SJSA1 (cell line): ENCODE measurements at places on chromosomes 6 and 20.

DNA sequence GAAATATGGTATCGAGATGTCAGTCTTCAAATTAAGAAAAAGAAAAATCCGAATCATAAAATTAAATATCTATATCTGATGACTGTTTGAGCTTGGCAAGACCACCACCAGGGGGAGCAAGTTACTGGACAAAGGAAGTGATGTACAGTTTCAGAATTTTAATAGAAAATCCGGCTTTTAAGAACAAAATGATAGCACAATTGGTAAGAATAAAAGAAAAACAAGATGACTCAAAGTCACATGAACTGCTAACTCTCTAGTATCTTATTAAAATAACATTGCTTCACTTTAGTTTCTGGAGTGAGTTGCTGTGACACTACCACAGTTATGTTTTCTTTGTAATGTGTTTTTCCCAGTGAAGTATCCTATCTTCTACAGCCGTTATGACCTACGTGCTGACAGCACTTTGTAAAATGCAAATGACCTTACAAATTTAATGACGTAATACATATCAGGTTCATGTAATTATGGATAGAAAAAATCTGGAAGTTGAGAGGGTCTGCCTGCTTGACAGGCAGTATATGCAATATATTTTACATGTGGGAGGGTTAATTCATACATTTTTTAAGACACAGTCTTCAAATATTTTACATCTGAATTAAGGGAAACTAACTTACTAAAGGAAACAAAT lies 405.3 kb upstream of the HS3ST5 start:
- no peak overlapping the region for H3K4me3 ChIP-seq
- H3K36me3 ChIP-seq = no peaks in the 10 kb centered on the region
- no peaks in the 10 kb centered on the region for H3K4me1 ChIP-seq

DNA sequence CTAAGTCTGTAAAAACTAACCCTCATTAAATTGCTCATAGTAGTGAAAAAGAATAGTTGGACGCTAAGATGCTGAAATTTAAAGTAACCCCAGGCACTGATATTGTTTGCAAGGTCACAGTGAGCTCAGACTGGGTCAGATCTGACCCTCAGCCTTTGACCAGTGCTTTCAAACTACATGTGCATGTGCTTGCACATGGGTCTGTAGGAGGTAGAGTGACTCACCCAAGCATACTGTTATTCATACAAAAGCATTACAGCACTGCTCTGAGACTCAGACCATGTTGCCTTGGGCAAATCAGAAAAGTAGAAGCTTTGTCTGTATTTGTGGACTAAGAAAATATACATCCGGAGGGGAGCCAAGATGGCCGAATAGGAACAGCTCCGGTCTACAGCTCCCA lies 326.4 kb upstream of the MARCKS start:
- no peaks in the 10 kb centered on the region for H3K36me3 ChIP-seq
- no peak overlapping the region for H3K4me3 ChIP-seq
- H3K4me1 ChIP-seq = peaks cover 8% of the 10 kb centered on the region
- DNase-seq = peak; percentile 39

DNA sequence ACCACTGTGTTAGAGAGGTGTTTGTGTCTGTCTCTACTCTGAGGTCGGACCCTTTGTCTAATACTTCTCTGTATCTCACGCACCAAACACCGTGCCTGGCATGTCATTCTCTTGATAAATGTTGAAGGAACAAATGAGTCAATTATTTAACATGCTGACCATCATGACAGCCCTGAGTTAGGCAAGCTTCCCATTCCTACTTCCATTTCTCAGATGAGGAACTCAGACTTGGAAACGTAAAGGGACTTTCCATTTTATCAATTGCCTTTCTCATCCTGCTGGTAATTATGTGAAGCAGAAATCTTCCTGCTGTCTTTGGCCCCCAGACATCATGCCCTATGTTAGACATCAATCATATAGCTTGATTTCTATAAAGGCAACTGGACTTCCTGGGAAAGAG lies 227.0 kb upstream of the ECI2 start:
- no peak overlapping the region for H3K27ac ChIP-seq
- peaks cover 16% of the 10 kb centered on the region for H3K4me1 ChIP-seq
- no peaks in the 10 kb centered on the region for H3K36me3 ChIP-seq
- no peak overlapping the region for H3K4me3 ChIP-seq
- DNase-seq = no peak

GRCh38 chr6:41439524-41440418 lies 104.4 kb downstream of the NCR2 start:
- no peaks in the 10 kb centered on the region for H3K27me3 ChIP-seq
- DNase-seq = no peak

- no peaks in the 10 kb centered on the region for H3K27me3 ChIP-seq
- H3K36me3 ChIP-seq = no peaks in the 10 kb centered on the region
- no peaks in the 10 kb centered on the region for H3K4me1 ChIP-seq
- no peak overlapping the region for H3K4me3 ChIP-seq
These were observed 207.9 kb downstream of the ERMARD start for GRCh38 chr6:169959136-169960002.

DNA sequence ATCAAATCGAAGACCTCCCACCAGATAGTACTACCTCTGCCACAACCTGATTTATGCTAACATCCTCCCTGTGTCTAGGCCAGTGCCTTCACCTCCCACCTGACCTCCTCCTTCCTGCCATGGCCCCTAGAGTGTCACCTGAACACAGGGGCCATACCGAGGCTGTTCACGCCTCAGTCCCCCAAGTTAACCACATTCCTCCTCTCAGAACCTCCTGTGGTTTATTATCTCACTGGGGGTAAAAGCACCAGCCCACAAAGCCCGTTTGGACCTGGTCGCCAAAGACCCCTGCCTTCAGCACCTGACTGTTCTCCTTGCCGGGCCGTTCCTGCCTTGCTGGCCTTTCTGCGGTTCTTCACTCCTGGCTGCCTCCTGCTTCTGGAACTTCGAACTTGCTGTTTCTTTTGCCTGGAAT lies 13.7 kb downstream of the MAS1 start:
- H3K4me1 ChIP-seq = peaks cover 14% of the 10 kb centered on the region
- no peaks in the 10 kb centered on the region for H3K36me3 ChIP-seq
- no peak overlapping the region for H3K27ac ChIP-seq
- 0 out of 2 replicates have a peak, but pooled peaks cover under 1% of the 10 kb centered on the region for H3K27me3 ChIP-seq
- no peak for DNase-seq

GRCh38 chr6:1378065-1379016 lies 11.0 kb upstream of the FOXF2 start:
- peaks cover 24% of the 10 kb centered on the region for H3K4me1 ChIP-seq
- H3K36me3 ChIP-seq = peaks cover 30% of the 10 kb centered on the region
- DNase-seq = peak; percentile 33
- no peak overlapping the region for H3K27ac ChIP-seq
